ENCODE measurements at places on chromosomes 3 and 15. TPM values are rescaled to one million over a fixed set of nuclear protein-coding genes. Genes with fewer than 3 reads are reported as not detected.

DNA sequence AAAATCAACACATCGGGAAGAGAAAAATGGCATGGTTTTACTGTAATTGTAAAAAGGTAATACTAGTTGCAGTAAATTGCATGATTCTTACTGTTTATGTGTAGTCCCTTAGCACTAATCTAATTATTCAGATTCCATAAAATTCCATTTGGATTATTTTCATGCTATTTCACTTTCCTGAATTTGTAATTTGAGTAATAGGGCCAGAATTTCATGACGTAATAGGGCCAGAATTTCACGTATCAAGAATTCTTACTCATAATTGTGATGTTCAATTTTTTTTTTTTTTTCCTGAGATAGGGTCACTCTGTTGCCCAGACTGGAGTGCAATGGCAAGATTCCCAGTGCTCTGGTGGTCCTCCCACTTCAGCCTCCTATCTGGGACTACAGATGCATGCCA, 2.9 kb upstream of the U2SURP start:
- peak; percentile 84 for DNase-seq

PIERCE2 gene
- 0.36 TPM for total RNA-seq

ANKRD34C gene
- total RNA-seq: not detected

HMG20A gene
- 25.3 TPM for total RNA-seq
